ENCODE measurements at places on chromosomes 3 and 15.

DNA sequence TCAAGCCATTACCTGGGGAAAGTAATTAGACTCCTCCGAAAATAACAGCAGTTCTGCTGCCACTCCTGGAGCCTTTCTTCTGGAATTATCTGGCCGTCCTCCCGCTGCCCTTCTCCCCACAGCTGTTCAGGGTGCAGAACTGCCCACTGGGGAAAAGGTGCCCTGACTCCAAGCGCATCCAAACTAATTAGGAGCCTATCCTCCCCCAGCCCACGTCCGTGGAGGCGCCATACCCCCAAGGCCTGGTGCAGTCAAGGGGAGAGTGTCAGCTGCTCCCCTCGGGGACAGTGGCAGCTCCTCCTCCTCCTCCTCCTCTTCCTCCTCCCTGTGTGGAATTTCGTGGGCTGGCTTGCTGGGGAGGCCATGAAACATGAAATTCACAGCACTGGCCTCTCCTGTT, 177.2 kb downstream of the XXYLT1 start:
- no peak for DNase-seq

DNA sequence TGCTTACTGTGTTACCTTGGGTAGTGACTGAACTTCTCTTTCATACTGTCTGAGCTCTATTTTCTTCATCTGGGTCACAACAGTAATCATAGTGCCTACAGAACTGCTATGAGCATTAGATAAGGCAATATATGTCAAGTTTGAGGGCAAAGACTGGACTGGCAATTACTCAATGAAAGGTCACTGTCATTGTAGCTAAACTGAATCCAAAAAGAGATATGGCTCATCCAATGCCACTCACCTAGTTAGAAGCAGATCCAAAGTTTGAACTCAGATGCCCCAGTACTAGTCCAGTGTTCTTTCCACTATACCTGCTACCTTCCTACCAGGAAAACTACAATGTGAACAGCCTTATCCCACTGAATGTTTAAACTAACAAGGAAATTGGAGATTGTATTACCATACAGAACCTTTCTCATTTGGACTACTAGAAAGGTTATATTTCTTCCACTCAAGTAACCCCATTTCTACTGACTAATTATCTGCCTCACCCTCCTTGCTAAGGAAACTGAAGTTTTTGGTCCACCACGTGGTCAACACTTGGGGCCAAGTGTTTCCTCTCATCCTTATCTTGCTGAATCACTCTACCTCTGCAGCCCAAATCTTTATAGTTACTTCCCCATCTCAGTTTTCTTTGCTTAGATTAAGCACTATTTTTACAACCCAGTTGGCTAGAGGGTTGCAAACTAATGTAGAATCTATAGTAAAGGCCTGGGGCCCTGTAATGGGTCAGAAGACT, 202.3 kb upstream of the LPP start:
- no peak for DNase-seq

GRCh38 chr3:70992562-70993204, 590.8 kb downstream of the FOXP1 start:
- no peak for DNase-seq

DNA sequence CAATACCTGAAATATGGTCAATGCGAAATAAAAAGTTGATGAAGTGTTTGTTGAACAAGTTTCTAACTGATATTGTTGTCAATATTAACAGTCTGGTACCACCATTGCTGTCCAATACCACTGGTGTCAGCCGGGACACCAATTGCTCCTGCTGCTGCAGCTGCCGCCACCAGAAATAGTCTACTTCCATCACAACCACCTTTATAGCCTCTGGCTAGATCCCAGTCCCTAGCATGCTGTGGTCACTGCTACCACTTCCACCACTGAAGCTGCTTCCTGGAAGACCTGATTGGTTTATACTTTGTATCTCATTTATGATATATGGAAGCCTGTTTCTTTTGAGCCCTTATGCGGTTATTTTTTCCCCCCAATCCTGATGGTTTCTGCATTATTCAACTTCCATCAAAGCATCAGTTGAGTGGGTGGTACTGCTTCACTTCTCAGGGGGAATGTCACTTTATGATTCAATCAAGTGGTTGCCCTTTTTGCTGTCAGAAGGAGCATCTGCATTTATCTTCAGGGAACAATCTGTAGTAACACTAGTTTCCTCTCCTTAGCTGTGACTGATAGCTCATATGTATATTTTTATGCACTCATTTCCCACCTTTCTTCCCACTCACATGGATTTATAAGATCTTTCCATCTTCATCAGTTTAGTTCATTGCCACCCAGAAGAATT, 11.7 kb downstream of the LNP1 start:
- no peak for DNase-seq

All from GM19239 (cell line).